ENCODE measurements at places on chromosomes 5 and 9.

GRCh38 chr5:150576449-150576949 lies 64.0 kb upstream of the SYNPO start:
- DNase-seq, result no peak

GRCh38 chr5:142982821-142983200 lies 212.6 kb downstream of the ARHGAP26 start:
- DNase-seq, result no peak

DNA sequence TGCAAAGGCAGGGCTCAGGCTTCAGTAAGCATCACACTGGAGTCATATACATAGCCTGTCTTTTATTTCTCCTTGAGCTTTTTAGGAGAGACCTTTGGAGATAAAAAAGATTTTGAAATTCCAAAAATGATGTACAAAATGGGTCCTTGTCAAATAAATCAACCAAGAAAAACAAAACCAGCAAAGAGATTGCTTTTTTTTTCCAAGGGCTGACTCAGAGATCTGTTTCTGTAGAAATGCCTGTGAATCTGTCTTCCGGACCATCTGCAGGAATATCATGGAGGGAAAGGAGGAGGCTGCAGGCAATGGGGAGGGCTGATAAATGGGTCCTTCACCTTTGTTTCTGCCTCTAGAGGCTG lies 77.4 kb downstream of the SLIT3 start:
- peak; percentile 63 for DNase-seq

DNA sequence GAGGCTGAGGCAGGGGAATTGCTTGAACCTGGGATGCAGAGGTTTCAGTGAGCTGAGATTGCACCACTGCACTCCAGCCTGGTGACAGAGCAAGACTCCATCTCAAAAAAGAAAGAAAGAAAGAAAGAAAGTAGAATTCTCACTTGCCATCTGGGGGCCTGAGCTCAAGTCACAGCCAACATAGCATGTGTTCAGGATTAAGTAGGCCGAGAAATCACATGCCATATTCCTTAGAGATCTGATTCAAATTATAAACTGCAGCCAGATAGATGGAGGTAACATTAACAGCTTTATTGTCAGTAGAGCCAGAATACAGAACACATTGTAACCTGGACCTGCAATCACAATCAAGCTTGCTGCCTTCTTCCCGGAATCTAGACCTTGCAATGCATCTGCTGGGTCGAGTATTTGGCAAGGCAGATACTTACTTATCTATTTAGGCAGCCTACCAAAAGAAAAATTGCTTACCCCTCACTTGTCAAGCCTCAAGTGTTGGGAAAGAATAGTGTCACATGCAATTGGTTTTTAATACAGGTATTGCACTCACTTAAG lies 173.7 kb downstream of the CPLANE1 start:
- DNase-seq, result peak; percentile 16

DNA sequence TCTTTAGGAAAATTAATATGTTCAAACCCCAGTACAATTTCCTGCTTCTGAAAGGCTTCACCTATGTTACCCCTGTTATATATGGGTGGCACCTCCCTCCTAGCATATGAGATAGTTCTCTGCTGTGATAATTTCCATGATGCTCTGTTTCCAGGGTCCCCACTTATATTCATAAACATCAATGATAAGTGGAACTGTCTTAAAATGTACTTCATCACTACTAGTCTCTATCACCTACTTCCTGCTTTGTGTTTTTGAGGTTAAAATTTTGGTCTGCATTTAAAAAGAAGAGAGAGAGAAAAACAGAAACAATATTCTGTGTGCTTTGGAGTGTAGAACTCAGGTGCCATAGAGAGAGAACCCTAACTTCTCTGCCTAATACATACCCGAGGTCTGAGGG lies 234.7 kb downstream of the HTR1A start:
- DNase-seq, result no peak

GRCh38 chr5:7814816-7815215 lies 36.1 kb downstream of the CFAP90 start:
- DNase-seq, result no peak

- DNase-seq, result no peak
Measured at GRCh38 chr5:142561029-142561428, 124.9 kb downstream of the FGF1 start.

GRCh38 chr5:135234242-135234641 lies 164.8 kb downstream of the MACROH2A1 start:
- DNase-seq, result no peak

- no peak for DNase-seq
Measured at GRCh38 chr9:94983552-94983951, 257.1 kb downstream of the AOPEP start.

DNA sequence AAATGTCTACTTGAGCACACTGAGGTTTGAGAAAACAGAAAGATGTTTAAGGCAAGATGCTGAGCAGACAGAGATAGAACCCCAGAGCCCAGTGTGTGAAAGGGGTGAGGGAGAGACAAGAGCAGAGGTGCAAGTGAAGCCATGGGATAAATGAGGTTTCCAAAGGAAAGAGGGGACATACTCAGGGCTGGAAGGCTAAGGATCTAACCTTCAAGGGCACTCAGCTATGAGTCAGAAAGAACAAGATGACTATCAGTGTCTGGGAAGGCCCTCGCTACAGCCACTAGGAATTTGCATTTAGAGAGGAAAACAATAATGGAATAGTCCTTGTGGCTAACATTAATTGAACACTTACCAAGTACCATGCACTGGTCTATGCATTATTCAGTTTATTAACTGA lies 113.7 kb downstream of the HTR4 start:
- no peak for DNase-seq

DNA sequence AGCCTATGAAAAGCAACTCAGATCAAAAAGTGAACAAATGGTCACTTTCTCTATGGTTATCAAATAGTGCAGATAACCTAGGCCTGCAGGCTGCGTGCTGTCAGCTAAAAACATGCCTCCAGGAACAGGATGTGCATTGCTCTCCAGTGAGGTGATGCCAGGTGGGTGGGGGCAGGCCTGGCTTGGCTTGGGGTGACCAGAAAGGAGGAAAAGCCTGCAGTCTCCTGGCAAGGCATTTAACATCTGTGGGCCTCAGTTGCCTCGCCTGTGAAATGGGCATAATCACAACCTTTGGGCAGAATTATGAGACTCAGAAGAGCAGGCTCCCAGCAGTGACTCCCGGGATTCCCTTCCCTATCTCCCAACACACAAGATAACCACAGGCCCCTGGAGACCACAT lies 135.9 kb downstream of the COL23A1 start:
- DNase-seq, result no peak

DNA sequence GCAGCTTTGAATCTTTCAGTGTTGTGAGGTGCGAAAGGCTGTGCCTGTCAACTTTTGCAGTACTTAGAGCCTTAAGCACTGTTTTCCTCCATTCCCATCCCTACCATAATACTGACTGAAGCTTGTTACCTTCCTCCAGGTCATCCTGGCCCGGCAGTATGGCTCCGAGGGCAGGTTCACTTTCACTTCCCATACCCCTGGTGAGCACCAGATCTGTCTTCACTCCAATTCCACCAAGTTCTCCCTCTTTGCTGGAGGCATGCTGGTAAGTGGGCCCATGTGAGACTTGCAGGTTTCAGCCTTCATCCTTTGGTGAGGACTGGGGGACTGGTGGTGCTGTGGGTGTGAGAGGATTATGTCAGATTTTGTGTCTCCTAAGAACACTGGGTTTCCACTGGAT lies 1.5 kb downstream of the TMED9 start:
- DNase-seq, result no peak

- no peak for DNase-seq
Measured at GRCh38 chr5:64900618-64901017, 131.9 kb downstream of the CWC27 start.

DNA sequence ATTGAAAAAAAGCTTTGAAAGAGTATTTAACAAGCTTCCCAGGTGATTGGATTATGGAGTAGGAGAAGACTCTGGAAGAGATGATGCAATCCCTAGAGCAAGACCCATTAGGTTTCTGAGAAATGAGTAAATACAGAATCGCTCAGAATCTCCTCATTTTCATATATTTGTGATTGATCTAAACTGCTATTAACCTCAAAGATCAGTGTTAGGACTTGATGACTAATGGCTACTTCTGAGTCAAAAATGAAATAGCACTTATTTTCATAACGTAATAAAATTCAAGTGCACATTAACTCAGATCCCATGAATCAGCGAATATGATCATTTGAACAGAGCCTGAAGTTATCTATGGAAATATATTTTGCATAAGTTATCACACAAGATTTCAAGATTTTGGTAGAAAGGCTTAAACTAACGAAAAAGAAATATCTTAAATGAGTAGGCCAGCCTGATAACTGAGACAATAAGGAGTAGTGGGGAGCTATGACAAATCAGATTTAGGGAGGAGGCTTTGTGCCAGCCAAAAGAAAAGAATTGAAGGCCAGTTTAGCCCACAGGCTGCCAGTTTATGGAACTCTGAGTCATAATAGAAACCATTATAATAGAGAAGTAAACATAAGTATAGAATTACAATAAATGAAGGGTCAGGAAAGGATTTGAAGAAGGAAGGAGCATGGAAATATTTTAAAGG lies 106.7 kb upstream of the OSMR start:
- DNase-seq, result no peak

DNA sequence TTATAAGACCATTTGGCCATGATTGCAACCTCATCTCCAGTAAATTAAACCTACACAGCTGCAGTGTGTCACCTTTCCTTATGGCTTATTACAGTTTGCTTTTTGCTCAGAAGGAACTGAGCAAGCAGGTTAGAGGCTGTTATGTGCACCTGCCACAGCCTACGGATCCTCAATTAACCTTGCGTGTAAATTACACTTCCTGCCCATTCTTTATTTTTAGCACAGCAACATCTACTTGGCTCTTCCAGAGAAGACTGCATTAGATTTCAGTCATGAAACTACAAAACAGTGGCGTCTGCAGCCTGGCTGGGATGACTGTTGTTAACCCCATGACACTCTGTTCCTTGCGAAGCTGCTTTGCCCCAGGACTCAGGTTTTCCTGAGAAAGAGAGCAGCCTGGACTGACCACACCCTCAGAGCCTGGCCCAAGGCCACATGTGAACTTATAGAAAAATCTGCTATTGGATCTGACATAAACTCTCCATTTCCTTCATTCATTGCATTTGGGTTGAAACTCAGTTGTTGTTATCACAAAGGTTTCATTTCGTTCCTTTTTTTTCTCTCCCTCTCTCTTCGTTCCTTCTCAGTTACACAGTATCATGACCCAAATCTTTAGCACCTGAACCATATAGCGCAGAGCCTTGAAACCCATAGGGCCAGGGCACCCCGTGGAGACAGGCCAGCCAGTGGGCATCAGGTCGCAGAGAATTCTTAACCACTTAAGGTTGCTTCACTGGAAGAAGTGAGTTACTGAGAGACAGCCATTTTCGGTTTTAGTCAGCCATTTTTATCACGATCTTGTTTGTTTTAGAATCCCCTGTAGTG lies 138.6 kb downstream of the PALM2AKAP2 start:
- DNase-seq, result no peak

DNA sequence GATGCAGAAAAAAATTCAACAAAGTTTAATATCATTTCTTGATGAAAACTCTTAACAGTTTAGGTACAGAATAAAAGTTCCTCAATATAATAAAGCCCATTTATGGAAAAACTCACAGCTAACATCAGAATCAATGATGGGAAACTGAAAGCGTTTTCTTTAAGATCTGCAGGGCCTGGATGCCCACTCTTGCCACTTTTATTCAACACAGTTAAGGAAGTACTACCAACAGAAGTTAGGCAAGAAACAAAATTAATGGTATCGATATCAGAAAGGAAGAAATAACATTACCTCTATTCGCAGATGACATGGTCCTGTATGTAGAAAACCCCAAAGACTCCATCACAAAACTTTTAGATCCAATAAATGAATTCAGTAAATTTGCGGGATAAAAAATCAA lies 542.4 kb upstream of the RGMB start:
- no peak for DNase-seq

GRCh38 chr9:10168241-10168640 lies 444.6 kb downstream of the PTPRD start:
- no peak for DNase-seq

GRCh38 chr5:141637123-141637766 lies 448 bp downstream of the RELL2 start:
- no peak for DNase-seq

GRCh38 chr5:126492939-126493338 lies 69.7 kb downstream of the GRAMD2B start:
- DNase-seq, result no peak

- peak; percentile 54 for DNase-seq
Measured at GRCh38 chr9:4397917-4398316, 92.4 kb upstream of the SLC1A1 start.

DNA sequence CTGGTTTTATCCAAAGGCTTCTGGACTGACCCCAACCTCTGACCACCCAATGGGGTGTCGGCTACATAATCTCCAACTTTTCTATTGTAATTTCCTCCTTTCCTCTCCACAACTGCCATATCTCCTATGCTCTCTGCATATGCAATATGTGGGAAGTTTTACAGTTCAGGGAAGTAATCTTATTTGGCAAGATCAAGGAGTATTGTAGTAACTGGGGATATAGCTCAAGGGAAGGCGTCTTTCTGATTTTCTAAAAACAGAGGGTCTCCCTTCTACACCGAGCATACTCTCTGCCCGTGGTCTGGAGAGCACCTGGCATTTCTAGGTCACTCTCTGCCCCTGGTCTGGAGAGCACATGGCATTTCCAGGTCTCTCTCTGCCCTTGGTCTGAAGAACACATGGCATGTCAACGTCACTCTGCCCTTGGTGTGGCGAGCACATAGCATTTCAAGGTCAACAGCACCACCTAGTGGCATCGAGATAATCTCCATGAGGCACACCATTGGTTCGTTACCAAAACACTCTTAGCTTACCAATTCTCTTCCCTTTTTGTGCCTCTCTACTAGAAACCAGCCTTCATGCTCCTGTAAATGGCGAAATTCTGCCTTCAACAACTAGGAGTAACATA lies 616.4 kb upstream of the NUDT12 start:
- DNase-seq, result peak; percentile 37

- DNase-seq, result peak; percentile 12
Measured at GRCh38 chr9:19186232-19186631, 44.3 kb upstream of the DENND4C start.

GRCh38 chr9:96140296-96141127 lies 161.5 kb downstream of the HSD17B3 start:
- DNase-seq, result peak; percentile 3

GRCh38 chr9:93231121-93231694 lies 47.3 kb downstream of the WNK2 start:
- no peak for DNase-seq

DNA sequence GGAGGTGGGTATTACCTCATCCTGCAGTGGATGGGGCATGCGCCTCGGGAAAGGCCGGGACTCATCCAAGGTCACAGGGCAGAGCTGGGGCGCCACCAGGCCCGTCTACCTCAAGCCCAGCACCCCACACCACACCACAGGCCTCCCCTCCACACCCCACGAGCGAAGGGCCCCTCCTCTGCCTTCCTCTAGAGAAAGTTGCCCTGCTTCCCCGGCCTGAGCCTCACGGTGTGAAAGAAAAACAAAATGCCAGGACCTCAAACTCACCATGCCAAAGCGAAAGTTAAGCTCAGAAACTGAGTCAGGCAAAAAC lies 161.1 kb downstream of the COL23A1 start:
- DNase-seq, result no peak

DNA sequence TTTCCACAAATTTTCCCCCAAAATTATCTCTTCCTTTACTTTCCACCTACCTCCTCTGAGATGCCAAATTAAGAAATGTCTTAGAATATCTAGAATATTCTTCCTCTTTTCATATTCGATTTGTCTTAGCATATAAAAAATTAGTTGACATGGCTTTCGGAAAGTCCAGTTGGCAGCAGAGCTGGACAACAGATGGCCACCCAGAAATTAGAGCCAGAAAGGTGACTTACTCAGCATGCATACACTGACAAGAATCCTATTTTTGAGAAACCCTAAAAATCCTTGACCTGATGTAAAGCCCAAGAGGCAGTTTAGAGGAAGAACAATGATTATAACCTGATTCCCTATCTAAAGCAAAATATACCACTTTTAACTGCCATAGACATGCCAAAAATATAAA lies 22.0 kb downstream of the TMEM167A start:
- no peak for DNase-seq
